ENCODE measurements at places on chromosomes 6 and 20.

- no peak overlapping the region for H3K27ac ChIP-seq
- no peak overlapping the region for H3K4me3 ChIP-seq
- DNase-seq = no peak
- H3K27me3 ChIP-seq = no peaks in the 10 kb centered on the region
- H3K4me1 ChIP-seq = no peaks in the 10 kb centered on the region
- no peaks in the 10 kb centered on the region for H3K36me3 ChIP-seq
Measured at GRCh38 chr6:150777736-150778135, 87.8 kb upstream of the MTHFD1L start.

GRCh38 chr6:79612918-79613317 lies 18.2 kb upstream of the SH3BGRL2 start:
- H3K4me1 ChIP-seq = no peaks in the 10 kb centered on the region
- H3K4me3 ChIP-seq = no peak overlapping the region
- no peaks in the 10 kb centered on the region for H3K36me3 ChIP-seq
- no peak for DNase-seq

DNA sequence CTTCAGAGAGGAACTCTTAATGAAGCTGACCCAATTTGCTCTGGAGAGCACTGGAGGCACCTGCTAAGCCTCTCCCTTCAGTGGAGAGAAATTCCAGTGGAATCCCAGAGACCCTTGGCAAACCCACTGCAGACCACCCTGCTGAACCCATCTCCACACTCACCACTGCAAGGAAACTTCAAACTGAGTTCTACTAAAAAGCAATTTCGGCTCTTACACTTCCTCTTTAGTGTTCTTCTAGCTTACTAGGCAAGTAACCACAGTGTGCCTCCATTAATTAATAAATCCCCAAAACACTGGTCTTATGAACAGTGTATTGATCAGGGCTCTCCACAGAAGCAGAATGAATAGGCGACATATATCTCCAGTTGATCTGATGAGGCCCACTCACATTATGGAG lies 43.0 kb upstream of the HLA-E start:
- no peak overlapping the region for H3K27ac ChIP-seq
- no peaks in the 10 kb centered on the region for H3K36me3 ChIP-seq
- peaks cover 97% of the 10 kb centered on the region for H3K27me3 ChIP-seq
- no peak overlapping the region for H3K4me3 ChIP-seq
- no peak for DNase-seq
- peaks cover 15% of the 10 kb centered on the region for H3K4me1 ChIP-seq

DNA sequence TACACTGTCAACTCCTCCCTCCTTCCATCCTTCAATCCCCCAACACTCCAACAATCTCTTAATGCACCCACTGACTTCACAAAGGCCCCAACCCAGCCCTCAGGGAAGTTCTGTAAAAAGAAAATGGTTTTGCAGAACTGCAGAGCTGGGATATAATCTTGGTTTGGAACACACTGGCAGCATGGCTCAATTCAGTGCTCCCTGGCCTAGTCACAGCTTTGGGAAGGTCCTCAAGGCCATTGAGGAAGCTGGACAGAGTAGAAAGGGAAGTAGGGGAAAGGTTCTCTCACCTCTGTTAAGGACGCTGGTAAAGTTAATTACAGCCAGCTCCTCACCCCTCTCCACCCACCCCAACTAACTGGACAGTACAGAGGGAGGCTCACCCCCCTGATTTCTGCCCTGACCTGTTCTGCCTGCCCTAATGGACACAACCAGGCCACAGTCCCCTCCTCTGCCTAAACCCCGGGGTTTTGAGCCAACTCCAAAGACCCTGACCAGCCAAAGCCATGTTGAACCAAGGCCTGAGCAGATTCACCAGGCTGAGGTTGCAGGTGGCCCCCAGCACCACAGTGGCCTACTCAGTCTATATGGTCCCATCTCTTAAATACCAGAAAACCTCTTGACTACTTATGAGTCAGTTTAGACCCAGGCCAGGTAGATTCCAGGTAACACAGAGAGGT lies 49.2 kb downstream of the MAFB start:
- no peak overlapping the region for H3K27ac ChIP-seq
- H3K36me3 ChIP-seq = no peaks in the 10 kb centered on the region
- H3K27me3 ChIP-seq = no peaks in the 10 kb centered on the region
- no peaks in the 10 kb centered on the region for H3K4me1 ChIP-seq
- no peak overlapping the region for H3K4me3 ChIP-seq

DNA sequence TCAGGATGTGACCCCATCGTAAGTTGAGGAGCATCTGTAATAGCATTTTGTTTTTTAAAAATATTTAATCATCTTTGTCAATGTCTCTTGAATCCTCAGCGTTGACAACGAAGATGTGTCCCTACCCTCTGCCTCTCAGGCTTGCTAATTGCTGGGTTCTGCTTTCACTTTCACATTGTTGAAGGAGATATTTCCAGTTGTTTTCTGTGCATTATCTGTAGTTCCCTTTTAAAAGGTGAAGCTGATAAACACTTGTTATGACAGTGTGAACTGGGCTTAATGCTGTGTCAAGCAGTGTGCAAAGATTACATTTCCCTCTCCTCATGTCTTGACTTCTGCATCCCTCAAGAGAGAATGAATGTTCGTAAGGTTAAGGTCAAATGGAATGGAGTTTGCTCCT lies 54.9 kb downstream of the CSE1L start:
- no peak for DNase-seq
- no peaks in the 10 kb centered on the region for H3K27me3 ChIP-seq
- H3K27ac ChIP-seq = peak overlapping the region; percentile 81
- H3K4me1 ChIP-seq = peaks cover 14% of the 10 kb centered on the region

GRCh38 chr6:38974389-38975151 lies 74.0 kb upstream of the GLP1R start:
- DNase-seq = no peak
- no peaks in the 10 kb centered on the region for H3K4me1 ChIP-seq
- no peak overlapping the region for H3K27ac ChIP-seq
- no peaks in the 10 kb centered on the region for H3K36me3 ChIP-seq
- no peak overlapping the region for H3K4me3 ChIP-seq

- H3K27ac ChIP-seq = no peak overlapping the region
- H3K4me1 ChIP-seq = peaks cover 30% of the 10 kb centered on the region
- no peak for DNase-seq
Measured at GRCh38 chr6:33641144-33641543, 20.0 kb downstream of the ITPR3 start.

DNA sequence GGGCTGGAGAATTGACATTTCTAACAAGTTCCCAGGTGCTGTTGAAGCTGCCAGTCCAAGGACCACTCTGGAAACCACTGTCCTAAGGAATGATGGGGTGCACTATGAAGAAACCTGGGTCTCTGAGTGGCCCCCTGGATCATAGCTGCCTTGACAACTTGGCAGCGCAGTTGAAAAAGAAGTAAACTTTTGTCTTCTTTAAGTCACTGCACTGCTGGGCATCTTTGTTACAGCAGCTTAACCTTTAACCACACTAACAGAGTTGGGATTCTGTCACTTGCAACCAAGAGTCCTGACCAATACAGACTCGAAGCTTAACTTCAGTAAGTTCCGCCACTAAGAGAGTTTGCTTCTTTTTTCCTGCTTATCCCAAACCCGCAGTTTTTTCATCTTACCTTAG lies 8.5 kb upstream of the KCNK15 start:
- H3K27me3 ChIP-seq = peaks cover 15% of the 10 kb centered on the region
- no peak for DNase-seq
- H3K4me3 ChIP-seq = no peak overlapping the region

- H3K4me3 ChIP-seq = no peak overlapping the region
- H3K27ac ChIP-seq = no peak overlapping the region
- H3K4me1 ChIP-seq = no peaks in the 10 kb centered on the region
- H3K27me3 ChIP-seq = peaks cover 4% of the 10 kb centered on the region
Measured at GRCh38 chr6:138734585-138734984, 39.0 kb upstream of the CCDC28A start.

DNA sequence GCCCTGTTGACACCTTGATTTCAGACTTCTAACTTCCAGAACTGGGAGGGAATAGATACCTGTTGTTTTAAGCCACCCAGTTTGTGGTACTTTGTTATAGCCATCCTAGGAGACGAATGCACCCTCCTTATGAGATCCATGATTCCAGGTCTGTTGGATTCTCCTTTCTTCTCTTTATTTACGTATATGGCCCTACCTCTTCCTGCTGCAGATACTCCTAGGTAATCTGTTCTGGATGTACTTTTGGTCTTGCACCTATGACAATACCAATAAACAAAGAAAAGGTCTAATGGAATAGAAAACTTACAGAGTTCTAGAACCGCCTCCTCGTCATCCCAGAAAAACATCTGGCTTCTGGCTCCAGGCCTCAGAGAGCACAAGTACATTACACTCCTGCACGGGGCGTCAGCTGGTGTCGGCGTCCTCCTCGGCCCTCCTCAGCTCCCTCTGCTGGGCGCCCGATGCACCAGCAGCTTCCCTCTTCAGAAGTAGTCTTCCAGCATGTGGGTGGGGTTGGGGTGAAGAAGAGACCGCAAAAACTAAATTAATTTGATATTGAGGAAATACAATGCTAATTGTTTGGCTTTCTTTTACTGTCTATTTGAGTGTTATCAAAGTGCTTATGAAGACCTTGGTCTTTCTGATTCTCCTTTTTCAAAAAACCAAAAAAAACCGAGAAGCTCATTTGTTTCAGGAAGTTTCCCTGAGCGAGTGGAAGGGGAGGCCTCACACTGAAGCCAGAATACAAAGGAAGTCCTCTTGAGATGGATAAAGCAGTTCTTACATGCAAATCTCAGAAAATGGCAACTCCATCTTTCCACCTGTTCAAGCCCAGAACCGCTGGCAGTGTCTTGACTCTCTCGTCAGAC lies 9.7 kb upstream of the ATXN1 start:
- no peaks in the 10 kb centered on the region for H3K36me3 ChIP-seq
- H3K4me1 ChIP-seq = peaks cover 55% of the 10 kb centered on the region
- H3K4me3 ChIP-seq = no peak overlapping the region
- peaks cover 4% of the 10 kb centered on the region for H3K27me3 ChIP-seq

GRCh38 chr6:44120692-44121443 lies 6.4 kb downstream of the MRPL14 start:
- no peaks in the 10 kb centered on the region for H3K27me3 ChIP-seq
- peaks cover 26% of the 10 kb centered on the region for H3K36me3 ChIP-seq
- DNase-seq = no peak
- H3K4me1 ChIP-seq = peaks cover 76% of the 10 kb centered on the region
- no peak overlapping the region for H3K27ac ChIP-seq

DNA sequence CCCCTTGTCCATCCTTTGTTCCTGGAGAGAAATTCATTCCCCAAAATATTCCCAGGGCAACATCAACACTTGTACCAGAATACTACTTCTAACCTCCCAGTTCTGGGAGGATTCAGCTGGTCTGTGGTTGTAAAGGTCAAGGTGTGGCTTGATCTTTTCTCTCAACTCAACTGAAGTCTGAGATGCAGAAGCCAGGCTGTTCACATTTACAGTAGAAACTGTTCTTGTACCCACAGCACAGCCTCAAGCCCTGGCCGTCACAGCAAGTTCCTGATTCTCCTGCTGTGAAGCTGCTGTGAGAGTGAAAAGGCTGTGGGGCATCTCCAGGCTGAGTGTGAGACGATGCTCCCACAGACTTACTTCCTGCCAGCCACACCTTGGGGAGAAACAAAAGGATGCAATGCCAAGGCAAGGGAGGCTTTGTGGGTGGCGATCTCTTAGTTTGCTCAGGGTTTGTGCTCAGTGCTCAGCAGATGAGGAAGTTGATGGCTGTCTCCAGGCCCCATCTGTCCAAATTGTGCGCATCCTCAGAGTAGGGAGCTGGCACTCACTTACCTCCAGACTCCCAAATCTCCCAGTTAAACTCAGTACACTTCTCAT lies 143.9 kb upstream of the FOXA2 start:
- no peaks in the 10 kb centered on the region for H3K4me1 ChIP-seq
- H3K27me3 ChIP-seq = no peaks in the 10 kb centered on the region
- no peak overlapping the region for H3K27ac ChIP-seq
- H3K4me3 ChIP-seq = no peak overlapping the region

DNA sequence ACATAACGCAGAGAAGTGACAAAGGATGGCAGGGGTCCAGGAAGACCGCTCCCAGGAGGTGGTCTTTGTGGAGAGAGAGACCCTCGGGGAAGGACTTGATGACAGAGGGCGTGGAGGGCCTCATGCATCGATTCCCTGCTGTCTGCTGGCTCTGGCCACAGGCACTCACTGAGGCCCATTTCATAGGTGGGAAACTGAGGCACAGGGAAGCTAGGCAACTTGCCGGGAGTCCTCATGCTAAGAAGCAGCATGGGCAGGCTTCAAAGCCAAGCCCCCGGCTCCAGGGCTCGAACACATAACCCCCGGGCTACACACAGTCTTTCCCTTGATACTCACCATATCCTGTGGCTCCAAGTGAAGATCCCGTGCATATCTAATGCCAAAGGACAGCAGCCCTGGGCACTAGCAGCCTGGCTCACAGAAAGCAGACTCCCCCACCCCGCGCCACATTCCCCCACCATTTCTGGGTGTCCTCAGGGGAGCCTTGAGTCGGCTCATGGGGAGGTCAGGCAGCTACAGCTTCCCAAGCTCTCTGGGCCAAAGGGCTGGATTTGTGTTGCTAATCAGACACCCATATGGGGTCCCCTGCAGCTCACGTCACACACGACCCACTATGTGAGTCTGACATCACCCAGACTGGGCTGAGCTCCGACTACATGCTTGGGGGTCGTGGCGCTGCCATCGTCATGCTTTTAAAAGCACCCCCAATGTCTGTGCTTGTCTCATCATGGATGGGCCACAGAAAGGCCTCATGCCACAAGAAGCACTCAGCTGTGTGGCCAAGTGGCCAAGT lies 130.9 kb upstream of the PMEPA1 start:
- no peak overlapping the region for H3K27ac ChIP-seq
- no peak for DNase-seq
- no peaks in the 10 kb centered on the region for H3K4me1 ChIP-seq
- no peaks in the 10 kb centered on the region for H3K36me3 ChIP-seq
- H3K4me3 ChIP-seq = no peak overlapping the region

DNA sequence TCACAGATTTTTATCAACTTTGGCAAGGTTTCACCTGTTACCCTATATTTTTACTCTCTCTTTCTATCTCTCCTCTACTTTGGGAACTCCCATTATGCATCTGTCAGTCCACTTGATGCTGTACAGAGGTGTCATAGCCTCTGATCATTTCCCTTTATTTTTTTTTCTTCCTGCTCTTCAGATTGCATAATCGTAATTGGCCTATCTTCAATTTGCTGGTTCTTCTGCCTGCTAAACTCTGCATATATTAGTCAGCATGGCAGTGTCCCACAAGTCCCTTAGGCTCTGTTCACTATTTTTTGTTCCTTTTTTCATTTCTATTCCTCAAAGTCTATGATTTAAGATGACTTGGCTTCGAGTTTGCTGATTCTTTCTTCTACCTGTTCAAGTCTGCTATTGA lies 44.7 kb upstream of the MICB start:
- no peaks in the 10 kb centered on the region for H3K36me3 ChIP-seq
- H3K4me3 ChIP-seq = no peak overlapping the region
- peaks cover 37% of the 10 kb centered on the region for H3K27me3 ChIP-seq

DNA sequence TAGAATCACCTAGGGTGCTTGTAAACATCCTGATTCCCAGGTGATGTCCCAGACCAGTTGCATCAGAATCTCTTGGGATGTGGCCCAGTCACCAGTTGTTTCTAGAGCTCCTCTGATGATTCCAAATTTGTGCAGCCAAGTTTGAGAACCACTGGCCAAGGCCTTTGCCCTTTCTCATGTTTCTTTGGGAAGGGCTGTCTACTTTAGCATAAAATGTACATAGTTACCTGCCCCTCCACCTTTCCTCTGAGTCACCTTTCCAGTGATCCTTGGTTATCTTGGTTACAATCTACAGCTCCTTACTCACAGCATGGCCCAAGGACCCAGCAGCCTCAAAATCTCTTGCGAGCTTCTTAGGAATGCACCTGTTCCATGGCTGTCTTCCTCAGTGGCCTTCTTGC lies 266.4 kb upstream of the PRND start:
- no peak overlapping the region for H3K4me3 ChIP-seq
- H3K27me3 ChIP-seq = peaks cover 14% of the 10 kb centered on the region
- DNase-seq = no peak
- no peak overlapping the region for H3K27ac ChIP-seq
- no peaks in the 10 kb centered on the region for H3K36me3 ChIP-seq
